Right renal pelvis (tissue), 4 donors: ENCODE measurements at places on chromosomes 2 and 18. TPM values are rescaled to one million over a fixed set of nuclear protein-coding genes. Genes with fewer than 3 reads are reported as not detected.

DNA sequence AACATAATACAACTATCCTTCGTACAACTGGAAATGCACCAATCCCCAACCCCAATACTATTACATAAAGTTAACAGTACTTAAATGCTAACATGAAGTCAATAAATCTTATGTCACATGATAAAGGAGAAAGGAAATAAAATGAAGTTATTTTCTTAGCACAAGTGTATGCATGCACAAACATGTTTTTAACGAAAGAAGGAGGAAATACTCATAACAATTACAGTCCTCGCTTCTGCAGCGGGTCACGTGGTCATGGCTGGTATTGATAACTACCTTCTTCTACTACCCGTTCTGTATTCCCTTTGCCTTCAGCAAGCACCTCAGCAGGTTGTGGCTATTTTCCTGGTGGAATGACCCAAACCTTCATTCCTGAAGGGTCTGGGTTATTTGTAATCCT is 51.7 kb downstream of the PSMG2 start:
- DNase-seq = no peak

WIPF1 gene
- 30.8 TPM for polyA plus RNA-seq

STK25 gene
- polyA plus RNA-seq = 176 TPM

- DNase-seq = no peak
Measured at GRCh38 chr2:214076527-214076926, 334.3 kb upstream of the VWC2L start.

VIT gene
- polyA plus RNA-seq = 0.07 TPM

GRCh38 chr2:3639653-3640052 is 18.3 kb upstream of the ALLC start:
- DNase-seq = no peak

PHOSPHO2 gene
- polyA plus RNA-seq = 12.5 TPM

DNA sequence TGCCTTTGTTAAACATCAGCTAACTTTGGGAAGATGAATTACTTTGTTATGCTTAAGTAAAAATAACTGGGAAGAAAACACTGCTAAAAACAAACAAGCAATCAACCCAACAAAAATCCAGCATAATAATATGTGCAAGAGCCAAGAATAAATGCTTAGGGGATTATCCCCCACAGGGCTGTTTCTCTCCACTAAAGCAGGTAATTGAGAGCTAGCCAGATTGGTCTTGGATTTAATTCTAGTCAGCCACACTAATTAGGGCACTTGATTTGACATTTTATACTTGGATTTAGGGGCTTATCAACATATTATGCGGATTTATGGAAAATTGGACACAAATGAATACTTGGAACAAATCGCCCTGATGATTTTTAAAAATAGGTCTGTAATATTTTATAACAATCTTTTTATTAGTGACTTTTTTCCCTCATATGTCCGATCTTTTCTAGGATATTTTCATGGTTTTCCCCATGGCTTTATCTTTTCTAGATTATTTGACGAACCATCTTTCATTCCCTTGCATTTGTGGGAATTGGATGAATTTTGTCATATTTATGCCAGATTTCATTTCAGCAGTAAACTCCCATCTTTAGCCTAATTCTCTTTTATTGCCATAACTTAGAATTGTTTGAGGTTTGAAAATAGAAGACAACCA is 199.1 kb upstream of the NXPH2 start:
- no peak for DNase-seq

- peak; percentile 54 for DNase-seq
Measured at GRCh38 chr18:63439334-63439733, 17.1 kb upstream of the VPS4B start.

ATP6V1C2 gene
- polyA plus RNA-seq = 7.3 TPM
